Left ventricle myocardium superior (tissue), 1 donor: ENCODE measurements at places on chromosomes 3 and 15.

DNA sequence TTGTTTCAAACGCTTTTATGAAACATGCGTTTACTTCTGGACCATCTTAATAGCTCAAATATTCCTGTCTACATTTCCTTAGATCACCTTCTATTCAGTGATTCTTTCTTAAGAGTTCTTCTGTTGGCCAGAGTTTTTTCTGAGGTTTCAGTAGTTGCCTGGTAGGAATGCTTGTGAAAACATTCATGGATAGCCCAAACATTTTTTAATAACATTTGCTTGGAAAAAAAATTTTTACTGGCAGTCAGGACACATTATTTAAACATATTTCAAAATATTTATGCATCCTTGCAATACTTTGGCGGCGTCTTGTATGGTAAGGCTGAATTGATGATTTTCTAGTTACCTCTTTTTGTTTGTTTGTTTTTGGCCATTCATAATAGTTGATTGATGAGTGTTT lies 47.4 kb upstream of the ZBTB20 start:
- no peak for DNase-seq

DNA sequence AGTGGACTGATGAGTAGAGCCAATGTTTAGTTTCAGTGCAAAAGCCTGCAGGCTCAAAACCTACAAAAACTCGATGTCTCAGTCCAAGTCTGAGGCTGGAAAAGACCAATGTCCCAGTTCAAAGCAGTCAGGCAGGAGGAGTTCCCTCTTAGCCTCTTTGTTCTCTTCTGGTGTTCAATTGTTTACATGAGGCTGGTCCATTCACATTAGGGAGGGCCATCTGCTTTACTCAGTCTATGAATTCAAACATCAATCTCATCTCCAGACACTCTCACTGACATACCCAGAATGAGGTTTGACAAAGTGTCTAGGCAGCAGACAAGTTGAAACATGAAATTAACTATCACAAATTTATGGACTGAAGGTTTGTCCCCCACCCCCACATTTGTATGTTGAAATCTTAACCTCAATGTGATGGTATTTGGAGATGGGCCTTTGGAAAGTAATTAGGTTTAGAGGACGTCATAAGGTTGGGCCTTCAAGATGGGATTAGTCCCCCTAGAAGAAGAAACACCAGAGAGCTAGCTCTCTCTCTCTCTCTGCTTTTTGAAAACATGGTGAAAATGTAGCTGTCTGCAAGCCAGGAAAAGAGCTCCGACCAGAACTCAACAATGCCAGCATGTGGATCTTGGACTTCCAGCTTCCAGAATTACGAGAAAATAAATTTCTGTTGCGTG lies 438.5 kb upstream of the RGMA start:
- DNase-seq, result no peak

GRCh38 chr3:182412066-182412465 lies 381.2 kb upstream of the ATP11B start:
- no peak for DNase-seq

GRCh38 chr3:42550250-42550649 lies 31.5 kb downstream of the SEC22C start:
- no peak for DNase-seq

GRCh38 chr3:55885721-55886120 lies 398.6 kb upstream of the WNT5A start:
- no peak for DNase-seq

DNA sequence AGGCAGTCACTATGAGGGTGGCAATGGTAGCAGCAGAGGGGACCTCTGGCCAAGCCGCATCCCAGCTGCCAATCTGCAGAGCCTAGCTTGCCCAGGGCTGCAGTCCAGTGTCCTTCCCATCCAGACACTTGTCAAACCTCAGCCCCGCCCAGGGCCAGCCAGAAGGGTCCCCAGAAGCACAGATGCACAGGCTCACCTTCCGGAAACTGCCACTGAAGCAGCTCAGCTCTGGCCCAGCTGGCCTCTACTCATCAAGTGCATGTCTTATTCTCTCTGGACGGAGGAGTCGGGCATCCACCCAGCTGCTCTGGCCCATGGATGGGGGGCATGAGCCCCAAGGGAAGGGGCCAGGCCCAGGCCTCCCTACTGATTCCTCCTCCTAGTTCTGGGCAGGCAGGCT lies 69.2 kb downstream of the DNAJB8 start:
- DNase-seq, result no peak

DNA sequence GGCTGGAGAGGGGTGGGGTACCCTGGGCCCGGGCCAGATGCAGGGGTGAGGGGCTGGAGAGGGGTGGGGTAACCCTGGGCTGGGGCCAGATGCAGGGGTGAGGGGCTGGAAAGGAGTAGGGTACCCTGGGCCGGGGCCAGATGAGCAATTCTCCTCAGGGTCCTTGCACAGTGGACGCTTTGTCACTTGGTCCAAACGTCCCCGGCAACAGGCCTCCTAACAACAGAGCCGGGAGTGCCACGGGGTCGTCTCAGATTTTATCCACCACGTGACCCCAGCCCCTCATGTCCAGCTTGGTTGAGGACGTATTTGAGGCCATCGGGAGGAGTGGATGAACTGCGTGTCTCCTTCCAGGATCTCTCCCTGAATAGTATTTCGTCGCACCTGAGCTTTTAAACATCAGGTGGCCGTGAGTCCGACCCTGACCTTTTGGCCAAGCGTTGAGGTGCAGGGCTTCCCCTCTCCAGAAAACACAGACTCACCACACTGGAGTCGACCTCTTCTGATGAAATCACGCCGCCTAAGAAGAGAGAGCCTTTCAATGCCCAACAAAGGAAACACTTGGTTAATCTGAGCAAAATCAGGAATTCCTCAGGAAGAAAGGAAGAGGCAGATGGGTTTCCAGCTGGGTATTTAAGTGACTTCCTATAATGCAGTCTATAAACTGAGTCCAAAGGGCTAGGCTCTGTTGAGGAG lies 12.8 kb upstream of the LRRC15 start:
- DNase-seq, result peak; percentile 15

DNA sequence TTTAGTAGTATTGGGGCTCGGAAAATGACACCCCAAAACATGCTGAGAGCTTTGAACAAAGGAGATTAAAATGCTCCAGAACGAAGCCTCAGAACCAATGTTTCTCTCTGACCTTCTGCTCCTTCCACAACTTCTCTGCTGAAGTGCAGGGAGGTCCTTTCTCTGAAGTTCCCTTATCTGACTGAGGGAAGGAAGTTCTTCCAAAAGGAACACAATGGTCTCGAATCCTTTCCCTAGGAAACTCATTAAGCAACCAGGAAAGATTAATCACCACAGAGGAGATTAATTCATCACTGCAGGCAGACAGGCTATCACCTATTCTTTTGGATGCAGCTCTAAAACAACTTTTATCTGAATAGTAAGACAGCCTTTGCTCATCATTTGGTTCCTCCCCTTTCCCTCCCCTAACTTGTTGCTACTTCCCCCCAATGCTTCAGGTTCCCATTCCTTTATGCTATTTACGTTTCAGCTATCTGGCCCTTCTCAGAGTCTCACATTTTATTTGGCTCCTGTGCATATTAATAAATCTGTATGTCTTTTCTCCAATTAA lies 18.2 kb upstream of the WDR49 start:
- DNase-seq, result no peak
